Breast epithelium (tissue), 4 donors: ENCODE measurements at places on chromosomes 4 and X. TPM values are rescaled to one million over a fixed set of nuclear protein-coding genes. Genes with fewer than 3 reads are reported as not detected.

GRCh38 chrX:153926858-153927671 lies 1.0 kb upstream of the ARHGAP4 start:
- H3K4me3 ChIP-seq = peak overlapping the region; percentile 49
- H3K27ac ChIP-seq = peak overlapping the region; percentile 88
- no peak for DNase-seq
- peaks cover 40% of the 10 kb centered on the region for H3K27me3 ChIP-seq
- H3K4me1 ChIP-seq = no peaks in the 10 kb centered on the region

GRCh38 chr4:47668810-47669408 lies 169.0 kb downstream of the CORIN start:
- DNase-seq = no peak
- H3K4me3 ChIP-seq = no peak overlapping the region
- no peaks in the 10 kb centered on the region for H3K27me3 ChIP-seq

DNA sequence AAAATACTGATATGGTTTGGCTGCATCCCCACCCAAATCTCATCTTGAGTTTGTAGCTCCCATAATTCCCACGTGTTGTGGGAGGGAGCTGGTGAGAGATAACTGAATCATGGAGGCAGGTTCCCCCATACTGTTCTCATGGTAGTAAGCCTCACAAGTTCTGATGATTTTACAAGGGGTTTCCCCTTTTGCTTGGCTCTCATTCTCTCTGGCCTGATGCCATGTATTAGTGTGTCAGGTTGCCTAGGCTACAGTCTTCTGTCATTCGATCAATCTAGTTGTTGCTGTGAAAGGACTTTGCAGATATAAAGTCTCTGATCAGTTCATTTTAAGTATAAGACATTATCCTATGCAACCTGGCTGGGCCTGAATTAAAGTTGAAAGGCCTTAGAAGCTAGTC lies 209.3 kb upstream of the MAOA start:
- DNase-seq = no peak
- H3K27ac ChIP-seq = no peak overlapping the region
- peaks cover 16% of the 10 kb centered on the region for H3K27me3 ChIP-seq
- no peaks in the 10 kb centered on the region for H3K4me1 ChIP-seq

DNA sequence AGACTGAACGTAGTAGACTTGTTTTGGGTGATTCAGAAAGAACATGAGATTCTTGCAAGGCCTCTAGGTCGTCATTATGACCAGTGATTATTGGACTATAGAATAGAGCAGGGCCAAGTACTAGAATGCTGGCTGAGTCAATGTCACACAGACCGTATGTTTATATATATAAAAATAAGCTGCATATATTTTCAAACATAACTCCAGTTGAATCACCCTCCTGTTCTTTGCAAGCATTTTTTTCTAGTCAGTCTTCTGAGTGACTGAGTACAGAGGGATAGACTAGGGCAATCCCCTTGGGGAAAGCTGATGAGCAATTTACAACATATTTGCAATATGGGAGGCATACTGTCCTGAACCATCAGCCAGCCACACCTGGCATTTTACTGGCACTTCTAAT lies 48.4 kb upstream of the PRPS1 start:
- DNase-seq = no peak
- H3K27me3 ChIP-seq = no peaks in the 10 kb centered on the region
- no peaks in the 10 kb centered on the region for H3K36me3 ChIP-seq
- H3K4me3 ChIP-seq = no peak overlapping the region

GRCh38 chr4:87317527-87317926 lies 5.2 kb downstream of the HSD17B13 start:
- H3K27ac ChIP-seq = no peak overlapping the region
- no peak for DNase-seq
- H3K4me1 ChIP-seq = no peaks in the 10 kb centered on the region
- no peak overlapping the region for H3K4me3 ChIP-seq

DNA sequence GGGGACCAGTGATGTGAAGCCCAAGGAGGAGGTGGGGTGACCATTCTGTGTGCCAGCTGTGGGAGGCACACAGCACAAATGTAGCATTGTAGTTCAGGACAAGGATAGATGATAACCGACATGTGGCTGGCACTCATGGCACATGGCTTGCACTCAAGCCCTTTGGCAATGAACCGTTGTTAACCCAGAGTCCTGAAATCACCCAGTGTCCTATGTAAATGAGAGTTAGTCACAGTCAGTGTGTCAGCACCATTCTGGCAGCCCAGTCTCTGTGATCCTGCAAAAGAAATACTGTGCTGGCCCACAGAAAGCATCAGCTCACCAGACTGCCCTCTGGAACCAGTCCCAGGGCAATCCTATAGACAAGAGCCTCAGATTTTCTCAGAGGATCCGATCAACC lies 339.3 kb downstream of the MID1IP1 start:
- no peak for DNase-seq
- no peaks in the 10 kb centered on the region for H3K36me3 ChIP-seq
- H3K27me3 ChIP-seq = peaks cover 36% of the 10 kb centered on the region
- H3K4me1 ChIP-seq = no peaks in the 10 kb centered on the region
- H3K27ac ChIP-seq = no peak overlapping the region

- no peak for DNase-seq
- H3K36me3 ChIP-seq = no peaks in the 10 kb centered on the region
- H3K4me1 ChIP-seq = no peaks in the 10 kb centered on the region
- no peaks in the 10 kb centered on the region for H3K27me3 ChIP-seq
- H3K4me3 ChIP-seq = no peak overlapping the region
Measured at GRCh38 chr4:150960079-150960478, 55.0 kb downstream of the LRBA start.

DNA sequence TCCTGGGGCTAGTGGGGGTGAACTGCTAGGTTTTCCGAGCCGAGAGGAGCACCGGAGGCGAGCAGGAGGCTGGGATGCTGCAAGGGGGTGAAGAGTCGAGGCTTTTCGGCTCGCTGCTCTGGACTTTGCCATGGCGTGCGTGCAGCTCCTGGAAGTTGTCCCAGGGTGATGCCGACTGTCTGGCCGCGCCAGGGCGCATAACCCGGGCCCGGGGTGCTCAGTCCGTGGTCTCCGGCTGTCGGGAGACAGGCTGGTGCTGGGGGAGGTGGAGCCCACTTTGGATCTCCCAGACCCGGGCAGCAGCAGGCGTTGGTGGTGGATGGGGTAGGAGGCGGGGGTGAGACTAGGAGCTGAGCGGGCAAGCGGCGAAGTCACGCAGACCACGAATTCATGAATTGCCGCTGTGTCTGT lies 793 bp downstream of the GRIA3 start:
- no peak for DNase-seq
- no peaks in the 10 kb centered on the region for H3K36me3 ChIP-seq
- no peak overlapping the region for H3K27ac ChIP-seq
- no peaks in the 10 kb centered on the region for H3K4me1 ChIP-seq
- peak overlapping the region; percentile 65 for H3K4me3 ChIP-seq
- peaks cover 27% of the 10 kb centered on the region for H3K27me3 ChIP-seq

GRCh38 chrX:137574784-137575293 lies 8.9 kb downstream of the ZIC3 start:
- no peak for DNase-seq
- H3K36me3 ChIP-seq = no peaks in the 10 kb centered on the region
- H3K4me1 ChIP-seq = no peaks in the 10 kb centered on the region

- no peak overlapping the region for H3K27ac ChIP-seq
- no peaks in the 10 kb centered on the region for H3K27me3 ChIP-seq
- peaks cover 7% of the 10 kb centered on the region for H3K36me3 ChIP-seq
- H3K4me1 ChIP-seq = no peaks in the 10 kb centered on the region
- H3K4me3 ChIP-seq = no peak overlapping the region
Measured at GRCh38 chrX:47206316-47206715, 12.2 kb upstream of the CDK16 start.

- no peaks in the 10 kb centered on the region for H3K36me3 ChIP-seq
- H3K4me3 ChIP-seq = no peak overlapping the region
- H3K27me3 ChIP-seq = no peaks in the 10 kb centered on the region
- H3K27ac ChIP-seq = no peak overlapping the region
Measured at GRCh38 chr4:815464-816146, 10.3 kb downstream of the CPLX1 start.

GRCh38 chr4:7711307-7711963 lies 228.2 kb downstream of the AFAP1 start:
- H3K36me3 ChIP-seq = no peaks in the 10 kb centered on the region
- H3K27me3 ChIP-seq = no peaks in the 10 kb centered on the region
- DNase-seq = no peak
- no peak overlapping the region for H3K27ac ChIP-seq
- no peak overlapping the region for H3K4me3 ChIP-seq

Gene ARL13A
- not detected for total RNA-seq

Gene KIT
- total RNA-seq = 23.2 TPM

Gene SH3TC1
- 16.4 TPM for total RNA-seq

Gene RWDD4
- total RNA-seq = 19.3 TPM

Gene SLC25A14
- 16.1 TPM for total RNA-seq

Gene SUPT20HL2
- total RNA-seq = not detected

Gene PPP2R2C
- total RNA-seq = 0.44 TPM

Gene TLR8
- 0.66 TPM for total RNA-seq
